Jurkat, Clone E6-1 (cell line): ENCODE measurements at places on chromosomes 4 and X.

DNA sequence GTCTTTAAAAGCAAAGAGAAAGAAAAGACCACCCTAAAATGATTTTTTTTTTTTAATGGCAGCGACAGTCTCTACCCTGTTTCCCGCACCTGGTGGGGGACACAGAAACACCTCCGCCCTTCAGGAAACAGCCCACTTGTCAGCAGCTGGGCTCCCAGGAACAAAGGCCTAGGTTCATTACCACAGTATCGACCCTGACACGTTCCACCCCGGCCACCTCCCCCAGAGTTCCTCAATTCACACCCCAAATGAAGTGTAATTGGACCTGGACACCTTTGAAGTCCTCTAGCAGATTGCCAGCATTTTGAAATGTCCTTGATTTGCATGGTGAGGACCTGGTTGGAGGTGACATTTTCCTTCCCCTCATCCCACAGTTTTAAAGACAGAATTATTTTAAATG, 175.0 kb upstream of the BCOR start:
- DNase-seq: no peak

- no peak for DNase-seq
Observed at GRCh38 chr4:82785611-82786400, 12.8 kb downstream of the SCD5 start.

GRCh38 chr4:89347363-89348025, 39.9 kb upstream of the GPRIN3 start:
- no peak for DNase-seq

GRCh38 chrX:103404231-103405008, 28.1 kb downstream of the BEX3 start:
- DNase-seq: no peak

DNA sequence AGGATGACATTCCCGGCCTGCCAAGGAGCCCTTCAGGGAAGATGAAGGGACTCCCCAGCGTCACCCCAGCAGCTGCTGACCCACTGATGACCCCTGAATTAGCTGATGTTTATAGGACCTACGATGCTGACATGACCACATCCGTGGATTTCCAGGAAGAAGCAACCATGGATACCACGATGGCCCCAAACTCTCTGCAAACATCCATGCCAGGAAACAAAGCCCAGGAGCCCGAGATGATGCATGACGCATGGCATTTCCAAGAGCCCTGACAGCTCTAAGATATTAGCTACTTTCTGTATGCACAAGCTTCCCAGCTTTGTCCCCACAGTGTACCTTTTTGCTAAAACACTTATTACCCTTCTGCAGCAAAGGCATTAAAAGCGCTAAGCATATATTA, 14.4 kb downstream of the AMBN start:
- no peak for DNase-seq

DNA sequence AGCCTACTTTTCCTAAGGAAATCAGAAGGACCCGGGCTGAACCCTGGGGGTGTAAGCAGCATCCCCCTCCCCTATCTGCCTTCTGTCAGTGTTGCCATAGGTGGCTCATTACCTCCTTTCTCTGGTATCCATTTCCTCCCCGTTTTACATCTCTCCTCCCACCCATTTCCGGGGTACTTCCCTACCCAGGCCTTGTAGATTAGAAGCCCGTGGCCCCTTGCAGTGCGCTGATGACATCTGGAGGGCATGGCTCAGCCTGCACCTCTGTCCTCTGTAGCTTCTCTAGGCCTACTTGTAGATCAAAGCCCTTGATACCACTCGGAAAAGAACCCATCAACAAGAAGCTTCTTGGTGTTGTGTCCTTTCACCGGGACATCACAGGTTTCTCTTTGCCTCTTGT, 71.8 kb downstream of the NBDY start:
- peak; percentile 60 for DNase-seq

DNA sequence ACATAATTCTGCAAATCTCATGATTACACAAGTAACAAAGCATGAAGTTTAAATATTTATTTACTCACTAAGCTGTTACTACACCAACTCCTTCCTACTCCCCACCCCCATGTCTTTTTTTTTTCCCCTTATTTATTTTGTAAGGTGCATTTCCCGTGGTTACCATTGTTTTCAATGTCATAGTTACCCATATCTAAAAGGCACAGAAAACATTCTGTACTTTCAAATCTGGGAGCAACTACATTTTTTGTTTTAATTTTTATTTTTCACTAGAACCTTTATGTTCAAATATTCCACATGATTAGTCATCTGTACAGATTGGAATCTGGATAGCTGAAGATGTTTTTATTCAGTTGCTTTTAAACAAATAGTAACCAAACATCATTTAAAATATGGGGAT, 62.8 kb downstream of the PPP3CA start:
- no peak for DNase-seq

GRCh38 chr4:83231620-83232076, 53.0 kb downstream of the COQ2 start:
- peak; percentile 65 for DNase-seq

GRCh38 chr4:159308566-159309340, 205.9 kb downstream of the RAPGEF2 start:
- DNase-seq: no peak

GRCh38 chrX:8679550-8679949, 52.4 kb downstream of the ANOS1 start:
- DNase-seq: no peak

GRCh38 chrX:14050709-14051108, 21.0 kb upstream of the GEMIN8 start:
- DNase-seq: no peak

GRCh38 chrX:123181233-123181914, 2.7 kb upstream of the GRIA3 start:
- DNase-seq: no peak

DNA sequence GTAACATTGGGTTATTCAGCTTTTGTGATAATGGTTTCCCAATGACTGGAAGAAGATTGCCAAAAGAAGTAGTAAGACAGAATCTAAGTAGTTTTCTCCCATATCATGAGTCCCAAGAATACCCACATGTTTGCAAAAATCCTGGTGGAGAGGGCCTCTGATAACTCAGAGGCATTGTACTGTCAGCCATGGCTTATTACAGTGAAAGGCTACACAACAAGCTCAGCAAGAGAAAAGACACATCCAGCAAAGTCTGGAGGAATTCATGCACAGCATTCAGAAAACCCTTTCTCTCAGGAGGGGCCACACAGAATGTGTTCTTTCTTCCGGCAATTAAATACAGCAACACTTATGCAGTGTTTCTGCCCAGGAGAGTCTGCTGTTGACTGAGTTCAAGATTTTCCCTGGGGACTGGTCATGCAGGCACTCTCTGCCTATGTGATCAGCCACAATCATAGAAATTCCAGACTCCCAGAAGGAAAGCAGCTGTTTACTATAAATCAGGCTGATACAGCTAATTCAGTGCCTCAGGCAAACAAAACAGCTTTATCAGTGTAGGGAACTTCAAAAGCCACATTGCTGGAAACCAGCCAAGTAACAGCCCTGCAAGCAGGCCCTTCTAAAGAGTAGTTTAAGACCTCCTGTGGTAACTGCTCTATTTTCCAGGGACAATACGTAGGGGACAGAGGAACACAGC, 937.1 kb downstream of the CCSER1 start:
- DNase-seq: peak; percentile 0

DNA sequence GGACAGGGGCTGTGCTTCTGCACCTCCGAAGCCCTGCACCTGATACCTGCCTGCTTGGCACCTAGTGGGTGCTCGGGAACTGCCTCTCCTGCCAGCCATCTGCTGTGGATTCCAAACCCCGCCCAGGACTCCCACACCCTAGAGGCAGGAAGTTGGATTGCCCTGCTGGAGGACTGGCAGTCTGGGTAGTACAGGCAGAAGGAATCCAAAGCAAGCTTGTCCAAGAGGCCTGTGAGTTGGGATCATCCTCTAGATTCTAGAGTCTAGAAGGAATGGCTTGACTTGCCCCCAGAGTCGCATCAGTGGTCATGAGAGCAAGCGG, 64.6 kb upstream of the MTM1 start:
- DNase-seq: no peak

DNA sequence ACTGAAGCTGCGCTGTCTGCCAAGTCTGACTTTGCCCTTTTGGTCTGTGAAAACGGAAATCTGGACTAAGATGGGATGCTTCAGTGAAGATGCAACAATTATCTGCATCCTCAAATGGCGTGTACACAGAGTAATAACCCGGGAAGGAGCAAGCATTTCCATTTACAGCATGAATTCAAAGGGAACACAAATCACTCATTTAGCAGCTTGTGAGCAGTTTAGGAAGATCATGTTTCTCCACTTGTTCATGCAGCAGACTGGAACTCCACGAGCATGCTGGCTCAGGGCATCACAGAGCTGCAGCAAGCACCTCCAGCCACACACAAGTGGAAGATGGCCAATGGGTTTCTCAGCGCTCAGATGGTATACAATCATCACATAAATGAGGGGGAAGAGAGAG, 175.5 kb downstream of the NLGN4X start:
- DNase-seq: no peak
